ENCODE measurements at places on chromosomes 3 and 15. TPM values are rescaled to one million over a fixed set of nuclear protein-coding genes. Genes with fewer than 3 reads are reported as not detected.

The ZNF621 gene
- total RNA-seq = 9.6 TPM

The EFCC1 gene
- total RNA-seq = 0.26 TPM

The CALML4 gene
- total RNA-seq = 2.9 TPM

The STAB1 gene
- 189 TPM for total RNA-seq

The SAMMSON gene
- total RNA-seq = not detected
